ENCODE measurements at places on chromosomes 4 and X.

- no peak for DNase-seq
These were observed 36.6 kb downstream of the IRF2 start for GRCh38 chr4:184437565-184438265.

DNA sequence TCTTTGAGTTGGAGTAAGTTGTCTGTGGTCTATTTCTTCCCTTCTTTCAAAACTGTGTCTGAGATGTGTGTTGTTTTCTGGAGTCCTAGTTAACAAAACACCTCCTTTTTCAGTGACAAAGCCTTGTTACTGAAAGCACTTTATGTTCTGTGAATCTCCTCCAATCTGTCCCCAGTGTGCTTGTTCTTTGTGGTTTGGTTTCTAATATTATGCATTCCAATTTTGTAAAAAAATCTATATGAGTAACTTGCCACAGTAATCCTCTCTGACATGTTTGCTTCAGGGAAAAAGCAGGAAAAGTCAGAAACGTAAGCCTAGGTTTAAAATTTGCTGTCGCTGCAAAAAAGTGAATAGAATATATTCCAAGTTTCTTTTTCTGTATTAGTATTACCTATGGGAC lies 12.4 kb downstream of the PRRG1 start:
- DNase-seq, result no peak

DNA sequence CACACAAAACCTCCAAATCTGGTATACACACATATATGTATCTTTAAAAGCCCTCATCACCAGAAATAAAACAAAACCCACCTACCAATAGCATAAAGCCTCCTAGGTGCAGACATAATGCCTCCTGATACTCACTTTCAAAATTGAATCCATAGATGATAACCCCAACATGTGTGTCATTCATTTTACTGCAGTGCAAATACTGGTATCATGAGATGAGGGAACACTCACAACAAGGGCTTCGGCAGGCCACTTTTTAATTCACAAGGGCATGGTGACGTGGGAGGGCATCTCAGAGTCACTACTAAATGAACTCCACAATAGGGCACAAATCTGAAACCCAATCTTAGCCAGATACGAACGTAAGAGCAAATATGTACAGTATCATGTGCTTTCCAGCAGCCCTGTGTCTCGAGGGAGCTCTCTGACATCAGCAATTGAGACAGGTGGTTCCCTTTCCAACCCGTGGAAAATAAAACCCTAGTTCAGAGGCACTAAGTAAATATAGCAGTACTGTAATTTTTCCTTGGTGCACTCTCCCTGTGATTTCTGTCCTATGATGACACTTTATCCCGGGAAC lies 14.1 kb upstream of the PPARGC1A start:
- DNase-seq, result no peak

DNA sequence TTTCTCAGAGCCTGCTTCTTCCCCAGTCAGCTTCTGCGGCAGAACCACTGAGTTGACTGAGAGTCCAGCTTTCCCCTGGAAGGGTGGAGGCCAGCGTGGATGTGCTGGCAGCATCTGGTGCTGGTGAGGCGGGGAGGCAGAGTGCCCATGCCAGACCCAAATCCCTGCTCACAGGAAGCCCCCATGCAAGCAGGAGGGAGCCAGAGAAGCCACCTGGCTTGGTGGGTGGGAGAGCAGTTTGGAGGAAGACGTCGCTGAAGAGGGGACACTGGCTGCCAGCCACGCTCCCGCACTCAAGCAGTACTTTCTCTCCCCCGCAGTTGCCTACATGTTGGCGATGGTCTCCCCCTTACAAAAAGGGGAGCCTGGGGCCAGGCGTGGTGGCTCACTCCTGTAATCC lies 6.0 kb downstream of the PDZD4 start:
- DNase-seq, result no peak

DNA sequence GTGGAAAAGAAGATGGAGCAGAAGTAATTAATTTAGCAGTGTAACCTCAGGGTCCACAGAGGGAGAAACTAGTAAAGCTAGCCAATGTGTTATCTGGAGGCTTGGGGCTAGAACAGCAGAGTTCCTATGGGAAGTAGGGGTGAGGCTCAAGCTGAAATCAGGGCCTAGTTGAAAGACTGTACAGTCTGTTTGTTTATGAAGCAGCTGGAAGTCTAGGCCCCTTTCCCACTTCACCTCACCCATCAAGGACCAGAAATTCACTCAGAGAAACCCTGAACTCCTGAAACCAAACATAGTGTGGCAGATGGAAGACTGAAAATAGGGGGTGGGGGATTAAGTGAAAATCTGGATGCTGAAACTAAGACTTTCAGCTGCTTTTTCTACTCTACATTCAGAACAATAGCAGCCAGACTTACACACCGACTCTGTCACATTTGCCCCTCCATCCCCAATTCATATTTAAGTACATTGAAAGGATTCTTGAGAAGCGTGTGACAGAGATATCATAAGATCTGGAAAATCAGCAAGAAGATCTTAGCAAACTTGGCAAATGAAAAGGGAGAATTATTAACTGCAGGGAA lies 32.6 kb upstream of the FAM241A start:
- no peak for DNase-seq

- DNase-seq, result no peak
These were observed 107.6 kb downstream of the AMER1 start for GRCh38 chrX:64097891-64098290.

DNA sequence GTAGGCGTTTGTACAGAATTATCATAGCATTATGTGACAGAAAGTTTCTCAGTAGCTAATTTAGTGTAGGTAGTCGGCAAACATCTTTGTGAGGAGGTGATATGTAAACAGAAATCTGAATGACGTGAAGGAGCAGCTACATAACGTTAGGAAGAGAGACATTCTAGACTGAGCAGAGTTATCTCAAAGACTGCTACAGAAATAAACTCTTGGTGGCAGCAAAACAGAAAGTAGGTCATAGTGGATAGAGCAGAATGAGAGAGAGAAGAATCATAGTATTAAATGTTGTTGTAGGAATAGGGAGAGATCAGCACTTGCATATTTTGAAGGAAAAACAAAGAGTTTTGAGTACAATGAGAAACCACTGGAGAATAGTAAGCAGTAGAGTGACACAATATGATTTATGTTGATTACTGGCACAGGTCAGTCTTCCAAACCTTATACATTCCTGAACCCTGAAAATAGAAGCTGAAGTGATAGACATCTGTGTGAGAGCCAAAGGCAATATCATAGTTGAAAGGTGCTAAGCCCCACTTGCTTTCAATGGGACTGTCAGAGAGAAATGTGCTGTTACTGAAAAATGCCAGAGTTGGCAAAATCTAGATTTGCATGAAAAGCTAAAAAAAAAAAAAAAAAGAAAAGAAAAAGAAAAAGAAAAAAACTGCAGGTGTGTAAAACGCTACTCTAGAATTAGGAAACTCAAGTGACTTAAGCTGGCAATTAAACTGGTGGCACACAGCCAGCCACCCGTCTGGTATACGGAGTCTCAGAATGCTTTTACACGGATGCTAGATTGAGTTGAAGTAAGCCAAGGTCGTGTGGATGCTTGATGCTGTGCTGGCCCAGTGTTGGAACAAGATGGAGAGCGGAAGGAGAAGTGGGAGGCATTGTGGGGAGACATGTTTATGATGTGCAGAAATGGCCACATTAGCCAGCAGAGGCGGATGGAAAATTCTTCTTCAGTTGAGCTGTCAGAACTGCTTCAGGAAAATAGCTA lies 750.2 kb upstream of the HS3ST1 start:
- no peak for DNase-seq

DNA sequence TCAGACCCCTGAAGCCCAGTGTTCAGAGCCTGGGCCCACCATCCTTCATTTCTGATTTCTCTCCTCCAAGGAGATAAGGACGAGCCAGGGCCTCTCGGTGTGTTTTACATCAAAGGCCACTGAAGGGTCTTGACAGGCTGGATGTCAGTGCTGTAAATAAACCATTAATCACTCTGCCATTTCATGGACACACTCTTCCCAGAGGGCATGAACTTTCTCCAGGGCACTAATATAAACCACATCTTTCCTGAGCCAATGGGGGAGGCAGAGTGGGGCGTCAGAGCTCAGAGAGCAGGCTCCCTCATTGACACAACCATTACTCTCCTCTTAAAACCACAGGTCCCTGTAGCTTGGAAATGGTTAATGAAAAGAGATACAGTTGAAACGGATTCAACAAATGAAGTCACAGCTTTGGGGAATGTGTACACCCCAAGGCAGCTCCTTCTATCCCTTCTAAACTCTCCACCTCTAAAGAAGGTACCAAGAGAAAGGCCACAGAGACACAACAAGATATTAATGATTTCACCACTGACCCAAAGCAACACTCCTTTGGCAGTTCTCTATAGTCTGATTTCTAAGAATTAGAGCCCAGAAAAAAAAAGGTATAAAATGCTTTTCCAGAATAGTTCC lies 200.6 kb downstream of the CHIC2 start:
- DNase-seq, result no peak

GRCh38 chr4:8181119-8181518 lies 18.0 kb upstream of the SH3TC1 start:
- no peak for DNase-seq

DNA sequence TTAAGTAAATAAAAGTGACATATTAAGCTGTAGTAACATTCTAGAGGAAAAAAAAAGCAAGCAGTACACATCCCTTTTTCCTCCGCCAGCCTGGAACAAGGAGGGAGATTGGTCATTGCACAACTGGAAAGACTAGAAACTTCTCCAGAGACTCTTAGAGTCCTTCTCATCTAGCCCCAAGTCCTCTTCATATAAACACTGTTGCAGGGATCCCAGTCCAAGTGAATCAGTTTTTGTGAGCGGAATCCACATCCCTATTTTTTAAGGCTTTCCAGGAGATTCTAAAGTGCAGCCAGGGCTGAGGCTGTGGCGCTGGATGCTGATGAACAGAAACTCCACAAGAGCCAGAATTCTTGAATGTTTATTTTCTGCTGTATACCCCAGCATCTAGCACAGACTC lies 23.8 kb downstream of the REELD1 start:
- DNase-seq, result no peak

GRCh38 chr4:11603591-11604194 lies 175.0 kb upstream of the HS3ST1 start:
- no peak for DNase-seq

- no peak for DNase-seq
These were observed 22.7 kb downstream of the NOP14 start for GRCh38 chr4:2940267-2941137.

DNA sequence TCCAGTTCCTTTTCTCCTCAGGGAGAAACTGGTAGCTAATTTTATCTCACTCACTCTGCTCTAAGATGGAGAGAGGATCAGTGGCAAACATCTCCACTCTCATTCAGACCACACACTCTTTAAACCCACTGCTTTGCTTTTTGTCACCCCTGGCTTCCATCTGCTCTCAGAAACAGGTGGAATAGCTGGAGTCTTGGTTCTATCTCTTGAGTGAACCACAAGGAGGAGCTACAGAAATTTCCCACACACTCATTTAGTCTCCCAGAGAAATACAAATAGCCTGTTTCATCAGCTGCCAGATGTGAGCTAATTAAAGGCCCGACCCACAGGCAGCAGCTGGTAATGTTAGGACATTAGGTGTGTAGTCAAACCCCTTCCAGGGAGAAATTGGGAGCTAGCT lies 96.6 kb downstream of the STPG2 start:
- no peak for DNase-seq
